Stimulated activated effector memory CD8-positive, alpha-beta T cell treated with anti-CD3 and anti-CD28 coated beads, Interleukin-12 subunit alpha, Interleukin-12 subunit beta, amount 100 ng/mL, for 72 hours (primary cell): ENCODE measurements at places on chromosomes 3 and 15.

GRCh38 chr15:70439304-70439877 lies 324.0 kb downstream of the UACA start:
- no peak for DNase-seq

GRCh38 chr3:170421111-170421641 lies 2.5 kb downstream of the CLDN11 start:
- DNase-seq, result no peak

- DNase-seq, result no peak
Measured at GRCh38 chr15:95994418-95994817, 336.1 kb upstream of the NR2F2 start.

GRCh38 chr15:65862682-65863081 lies 6.6 kb upstream of the RAB11A start:
- DNase-seq, result peak; percentile 76

GRCh38 chr3:15585111-15585845 lies 16.1 kb downstream of the HACL1 start:
- no peak for DNase-seq

- no peak for DNase-seq
Measured at GRCh38 chr3:116951610-116952009, 242.0 kb downstream of the TUSC7 start.

GRCh38 chr15:58044551-58044950 lies 21.0 kb downstream of the ALDH1A2 start:
- DNase-seq, result no peak

- no peak for DNase-seq
Measured at GRCh38 chr15:56934269-56934668, 15.8 kb downstream of the TCF12 start.

DNA sequence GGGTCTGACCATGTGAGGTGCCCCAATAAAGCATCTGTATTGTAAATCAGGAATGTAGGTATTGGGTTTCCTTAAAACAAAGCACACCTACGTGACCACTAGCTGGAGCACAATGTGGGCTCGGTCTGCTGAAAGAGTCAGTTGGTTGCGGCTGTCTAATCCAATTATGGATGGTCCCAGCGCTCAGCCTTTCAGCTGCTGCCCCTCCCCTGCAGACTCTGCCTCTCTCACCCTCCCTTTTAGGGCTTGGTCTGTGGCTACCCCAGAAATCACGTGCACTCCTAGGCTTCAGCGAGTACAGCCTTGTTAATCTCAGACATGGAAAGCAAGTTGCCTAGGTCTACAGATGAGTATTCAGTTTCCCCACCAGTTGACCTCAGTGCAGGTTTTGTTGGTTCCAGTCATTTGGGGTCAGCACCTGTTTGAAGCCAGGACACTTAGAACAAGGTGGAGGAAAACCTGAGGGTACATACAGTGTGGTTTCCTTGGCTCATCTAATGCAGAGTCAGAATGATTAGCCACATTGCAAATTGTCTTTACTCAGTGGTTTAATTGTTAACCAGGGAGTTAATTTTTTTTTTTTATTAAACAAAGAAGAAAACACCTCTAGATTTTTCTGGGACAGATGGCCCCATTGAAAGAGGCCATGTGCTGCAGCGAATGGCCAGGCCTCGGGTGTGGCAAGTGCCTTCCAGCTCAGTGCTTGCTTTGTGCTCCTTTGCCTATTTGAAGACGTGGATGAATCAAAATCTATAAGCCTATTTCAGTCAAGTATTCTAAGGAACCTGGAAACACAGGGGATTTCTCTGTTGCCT lies 137.7 kb downstream of the IGF1R start:
- no peak for DNase-seq

- no peak for DNase-seq
Measured at GRCh38 chr3:14617508-14618023, 34.0 kb upstream of the CCDC174 start.
